ENCODE measurements at places on chromosomes 1 and 21.
A peak's percentile ranks its signal among the peaks of the same experiment; 100 is the strongest.

DNA sequence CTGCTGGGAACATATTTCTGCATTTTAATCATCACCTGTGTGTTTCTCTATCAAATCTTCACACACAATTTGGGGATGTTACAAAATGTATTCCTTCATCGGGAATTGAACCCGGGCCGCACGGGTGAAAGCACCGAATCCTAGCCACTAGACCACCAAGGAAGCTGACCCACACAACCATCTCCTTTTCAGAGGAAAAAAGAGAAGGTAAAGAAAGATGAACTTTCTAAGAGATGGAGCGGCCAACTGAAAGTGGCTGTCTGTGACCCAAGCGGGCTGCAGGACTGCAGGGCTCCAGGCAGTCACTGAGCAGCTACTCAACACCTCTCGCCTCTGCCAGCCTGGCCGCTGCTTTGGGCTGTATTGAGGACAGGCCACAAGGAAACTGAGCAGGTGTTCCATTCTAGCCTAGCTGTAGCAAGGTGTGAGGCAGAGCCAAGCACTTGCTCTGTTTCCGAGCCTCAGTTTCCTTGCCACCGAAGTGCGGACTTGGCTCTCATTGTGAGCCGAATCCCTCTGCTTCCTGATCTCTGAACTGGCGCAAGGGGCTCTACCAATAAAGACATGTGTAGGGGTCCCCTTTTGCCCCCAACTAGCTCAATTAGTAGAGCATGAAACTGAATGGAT, 156.9 kb upstream of the NBPF11 start:
- DNase-seq, result no peak

GRCh38 chr1:37317870-37318467, 156.4 kb upstream of the ZC3H12A start:
- DNase-seq, result no peak

DNA sequence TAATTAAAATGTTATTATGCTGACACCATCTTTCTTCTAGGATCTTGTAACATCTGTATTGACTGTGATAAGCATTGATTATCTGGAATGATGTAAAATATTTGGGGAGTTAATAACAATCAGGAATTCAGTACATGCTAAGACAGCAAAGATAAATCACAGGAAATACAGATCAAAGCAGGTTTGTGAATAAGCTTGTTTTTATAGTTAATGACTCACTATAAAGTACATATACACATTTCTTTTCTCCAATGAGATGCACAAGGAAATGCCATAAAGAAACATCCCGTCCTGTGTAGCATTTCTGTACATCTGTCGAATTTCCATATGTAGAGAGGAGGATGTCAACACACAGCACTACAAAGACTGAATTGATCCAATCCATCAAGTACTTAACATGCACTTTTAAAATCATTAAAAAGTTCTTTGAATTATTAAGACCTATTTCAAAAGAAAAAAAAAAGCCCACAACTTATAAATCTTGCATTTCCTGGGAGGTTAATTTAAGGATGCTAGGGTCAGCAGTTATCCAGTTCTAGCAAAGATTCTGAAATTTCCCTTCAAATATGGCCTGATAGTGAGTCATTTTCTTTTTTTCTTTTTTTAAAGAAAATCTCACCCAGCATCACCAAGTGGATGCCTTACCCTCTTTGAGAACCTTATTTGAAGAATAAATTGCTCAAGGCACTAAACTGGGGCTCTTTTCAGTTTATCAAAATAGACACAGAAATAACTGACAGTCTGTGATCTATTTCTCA, 243.2 kb upstream of the NR5A2 start:
- no peak for DNase-seq

DNA sequence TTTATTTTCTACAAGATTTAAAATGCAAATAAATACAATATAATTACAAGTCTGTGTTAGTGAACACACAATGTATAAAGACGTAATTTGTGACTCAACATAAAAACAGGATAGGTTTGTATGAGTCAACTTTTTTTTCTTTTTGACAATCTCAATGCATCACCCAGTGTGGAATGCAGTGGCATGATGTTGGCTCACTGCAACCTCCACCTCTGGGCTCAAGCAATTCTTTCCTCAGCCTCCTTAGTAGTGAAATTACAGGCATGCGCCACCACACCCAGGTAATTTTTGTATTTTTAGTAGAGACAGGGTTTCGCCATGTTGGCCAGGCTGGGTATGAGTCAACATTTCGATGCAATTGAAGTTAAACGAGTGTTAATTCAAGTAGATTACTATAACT, 5.9 kb upstream of the SPRR2E start:
- no peak for DNase-seq

GRCh38 chr1:71561206-71561605, 480.4 kb upstream of the ZRANB2 start:
- no peak for DNase-seq

DNA sequence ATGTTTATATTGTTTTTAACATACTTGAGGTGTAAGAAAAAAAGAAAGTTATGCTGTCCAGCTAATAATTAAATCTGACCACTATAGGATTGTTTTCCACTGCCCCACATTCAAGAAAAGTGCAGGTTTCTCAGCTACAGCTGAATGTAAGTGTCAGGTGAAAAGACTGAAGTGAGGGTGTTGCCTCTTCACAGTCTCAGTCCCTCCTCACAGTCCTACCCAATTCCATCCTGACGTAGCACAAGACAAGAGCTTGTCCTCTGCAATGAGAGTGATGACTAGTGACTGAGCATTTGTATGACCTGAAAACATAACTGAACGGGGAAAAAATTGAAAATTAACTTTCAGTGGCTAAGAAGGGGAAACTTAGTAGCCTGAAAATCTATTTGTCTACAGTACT, 1039.5 kb downstream of the ADGRL2 start:
- DNase-seq, result no peak

GRCh38 chr1:107833061-107833460, 131.9 kb downstream of the VAV3 start:
- no peak for DNase-seq

GRCh38 chr1:240691501-240691900, 79.5 kb upstream of the GREM2 start:
- no peak for DNase-seq

DNA sequence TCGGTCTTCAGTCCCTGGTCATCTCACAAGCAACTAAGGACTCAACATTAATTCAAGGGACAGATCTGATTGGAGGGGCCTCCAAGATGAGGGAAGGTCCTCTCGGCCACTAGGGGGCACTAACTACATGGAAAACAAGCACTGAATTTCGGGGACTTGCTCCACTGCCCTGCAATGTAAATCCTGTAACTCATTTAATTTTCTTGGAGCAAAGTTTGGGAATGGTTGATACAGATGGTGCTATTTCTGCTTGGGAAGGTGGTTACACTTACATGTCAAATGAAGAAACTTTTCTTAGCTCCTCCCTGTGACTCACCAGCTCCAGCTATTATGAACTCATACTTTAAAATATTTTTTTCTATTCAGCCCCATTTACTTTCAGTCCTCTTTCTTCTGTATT, 97.4 kb upstream of the KCNJ15 start:
- DNase-seq, result peak; percentile 47

- DNase-seq, result no peak
Observed at GRCh38 chr1:89041119-89041641, 18.5 kb upstream of the GBP3 start.

GRCh38 chr1:50023292-50024159, at the start of gene AGBL4:
TSS of gene AGBL4 (minus strand) at chr1:50023954.
- DNase-seq, result peak; percentile 76

GRCh38 chr1:114154963-114155322, 1.3 kb upstream of the SYT6 start:
- peak; percentile 61 for DNase-seq

DNA sequence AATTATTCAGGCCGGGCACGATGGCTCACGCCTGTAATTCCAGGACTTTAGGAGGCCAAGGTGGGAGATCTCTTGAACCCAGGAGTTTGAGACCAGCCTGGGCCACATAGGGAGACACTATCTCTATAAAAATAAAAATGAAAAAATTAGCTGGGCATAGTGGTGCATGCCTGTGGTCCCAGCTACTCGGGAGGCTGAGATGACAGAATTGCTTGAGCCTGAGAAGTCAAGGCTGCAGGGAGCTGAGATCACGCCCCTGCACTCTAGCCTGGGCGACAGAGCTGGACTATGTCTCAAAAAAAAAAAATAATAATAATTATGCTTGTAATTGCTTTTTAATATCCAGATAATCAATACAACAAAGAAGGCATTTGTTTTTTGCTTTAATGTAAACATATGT, 91.3 kb downstream of the RIPK4 start:
- no peak for DNase-seq

GRCh38 chr1:172351754-172352161, 68.7 kb upstream of the C1orf105 start:
- no peak for DNase-seq

DNA sequence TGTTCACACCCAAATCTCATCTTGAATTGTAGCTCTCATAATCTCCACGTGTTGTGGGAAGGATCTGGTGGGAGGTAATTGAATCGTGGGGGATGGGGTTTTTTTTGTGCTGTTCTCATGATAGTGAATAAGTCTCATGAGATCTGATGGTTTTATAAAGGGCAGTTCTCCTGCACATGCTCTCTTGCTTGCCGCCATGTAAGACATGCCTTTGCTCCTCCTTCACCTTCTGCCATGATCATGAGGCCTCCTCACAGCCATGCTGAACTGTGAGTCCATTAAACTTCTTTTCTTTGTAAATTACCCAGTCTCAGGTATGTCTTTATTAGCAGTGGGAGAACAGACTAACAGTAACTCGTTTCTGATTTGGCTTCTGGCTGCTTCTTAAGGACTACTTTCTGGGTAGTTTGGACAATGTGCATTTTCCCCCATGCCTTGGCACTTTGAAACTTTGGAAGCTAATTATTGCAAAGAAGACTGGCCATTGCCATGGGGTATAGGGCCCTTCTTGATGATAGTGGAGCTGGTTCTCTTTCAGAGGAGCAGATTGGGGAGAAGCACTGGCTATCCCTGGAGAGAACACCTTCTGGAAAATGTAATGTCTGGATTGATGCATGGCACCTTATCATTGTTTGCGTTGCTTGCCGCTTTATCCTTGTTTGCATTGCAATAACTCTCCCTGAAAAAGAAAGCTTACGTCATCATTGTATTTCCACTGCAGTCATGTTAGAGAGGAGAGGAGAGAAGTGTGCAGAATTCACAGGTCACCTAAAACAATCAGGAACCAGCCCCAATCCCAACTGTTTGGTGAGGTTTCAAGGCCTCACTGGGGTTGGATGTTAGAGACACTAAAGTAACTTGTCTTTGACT, 5.9 kb downstream of the CNIH3 start:
- no peak for DNase-seq

GRCh38 chr1:200714504-200715187, 24.0 kb upstream of the CAMSAP2 start:
- no peak for DNase-seq

- no peak for DNase-seq
Observed at GRCh38 chr1:39378377-39378776, 113.1 kb upstream of the BMP8A start.
